ENCODE measurements at places on chromosomes 5 and 9.

DNA sequence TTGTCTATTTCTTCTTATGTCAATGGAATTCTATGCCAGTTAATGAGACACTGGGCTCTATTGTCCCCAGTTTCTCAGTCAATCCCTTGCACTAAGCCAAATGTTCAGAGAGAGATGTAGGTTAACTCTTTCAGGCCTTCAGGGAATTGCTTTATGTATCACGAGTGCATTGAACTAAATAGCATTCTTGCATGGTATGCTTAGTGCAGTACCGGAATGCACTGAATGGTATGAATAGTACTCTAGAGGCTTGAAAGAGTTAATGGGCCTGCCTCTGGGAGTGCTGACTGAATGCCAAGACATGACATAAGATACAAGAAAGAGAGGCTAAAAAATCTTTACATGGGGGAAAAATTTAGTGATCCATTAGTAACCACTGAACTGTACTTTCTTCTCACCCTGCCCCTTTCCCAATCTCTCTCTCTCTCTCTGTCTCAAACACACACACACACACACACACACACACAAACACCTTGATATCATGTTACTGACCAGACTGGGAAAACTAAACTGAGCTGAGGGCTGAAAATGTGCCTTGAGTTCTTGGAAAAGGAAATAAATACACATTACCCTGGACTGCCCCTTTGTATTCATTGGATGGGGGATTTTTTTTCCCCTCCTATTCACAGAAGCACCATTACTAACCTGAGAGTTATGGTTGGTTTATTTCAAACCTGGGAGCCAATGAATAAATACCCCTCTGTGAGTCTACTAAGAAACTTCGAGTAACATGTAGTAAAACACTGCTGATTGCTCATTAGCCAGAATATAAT, 35.4 kb upstream of the TMC1 start:
- no peak for DNase-seq

GRCh38 chr5:75681125-75681830, 36.0 kb downstream of the POC5 start:
- DNase-seq, result no peak

DNA sequence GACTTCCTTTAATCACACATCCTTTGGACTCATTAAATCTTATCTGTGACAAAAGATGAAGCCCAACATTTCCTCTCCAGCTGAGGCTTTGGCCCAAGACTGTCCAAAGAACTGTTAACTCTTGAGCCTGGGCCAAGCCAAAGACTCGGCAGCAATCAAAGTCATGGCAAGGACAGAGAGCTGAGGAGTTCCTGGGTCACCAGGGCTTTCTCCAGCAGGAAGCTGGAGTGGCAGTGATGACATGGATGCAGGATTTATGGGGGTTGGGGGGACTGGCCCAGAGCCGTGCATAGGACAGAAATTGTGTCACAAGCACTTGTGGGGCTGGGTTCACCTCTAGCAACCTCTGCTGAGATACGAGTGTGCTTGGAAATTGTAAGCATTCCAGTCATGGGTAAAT, 440.3 kb downstream of the PLK2 start:
- no peak for DNase-seq

GRCh38 chr5:6772886-6773285, 59.7 kb downstream of the TENT4A start:
- DNase-seq, result no peak

DNA sequence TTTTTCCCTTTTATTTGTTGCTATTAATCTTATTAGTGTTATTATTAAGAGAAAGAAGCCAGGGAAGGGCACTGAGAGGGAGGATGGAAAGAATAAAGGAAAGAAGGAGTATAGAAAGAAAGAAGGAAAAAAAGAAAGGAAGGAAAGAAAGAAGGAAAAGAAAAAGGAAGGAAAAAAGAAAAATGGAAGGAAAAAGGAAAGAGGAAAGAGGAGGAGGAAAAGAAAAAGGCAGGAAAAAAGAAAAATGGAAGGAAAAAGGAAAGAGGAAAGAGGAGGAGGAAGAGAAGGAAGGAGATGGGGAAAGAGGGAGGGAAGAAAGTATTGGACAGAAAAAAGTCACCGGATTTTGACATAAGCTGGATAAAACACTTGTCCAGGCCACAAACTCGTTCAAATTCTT, 47.8 kb downstream of the ANXA1 start:
- DNase-seq, result no peak

GRCh38 chr5:122351416-122352157, 39.5 kb downstream of the SNCAIP start:
- DNase-seq, result no peak

DNA sequence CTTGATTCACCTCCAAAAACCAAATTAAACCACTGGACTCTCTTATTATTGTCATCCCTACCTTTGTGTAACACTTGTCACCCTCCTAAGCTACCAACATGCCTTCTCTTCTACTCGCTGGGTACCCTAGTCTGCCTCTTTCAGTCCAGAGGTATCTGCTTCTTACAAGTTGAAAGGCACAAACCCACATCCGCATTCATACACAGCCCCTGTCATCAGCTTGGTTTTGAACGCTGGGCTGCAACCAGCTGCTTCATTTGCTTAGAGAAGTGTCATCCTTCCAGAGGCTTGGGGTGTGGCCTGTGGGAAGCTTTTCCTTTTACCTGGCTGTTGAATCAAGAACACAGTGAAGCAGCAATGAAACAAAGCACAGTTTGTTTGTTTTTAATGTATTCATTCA, 138.8 kb upstream of the WWC1 start:
- DNase-seq, result no peak

DNA sequence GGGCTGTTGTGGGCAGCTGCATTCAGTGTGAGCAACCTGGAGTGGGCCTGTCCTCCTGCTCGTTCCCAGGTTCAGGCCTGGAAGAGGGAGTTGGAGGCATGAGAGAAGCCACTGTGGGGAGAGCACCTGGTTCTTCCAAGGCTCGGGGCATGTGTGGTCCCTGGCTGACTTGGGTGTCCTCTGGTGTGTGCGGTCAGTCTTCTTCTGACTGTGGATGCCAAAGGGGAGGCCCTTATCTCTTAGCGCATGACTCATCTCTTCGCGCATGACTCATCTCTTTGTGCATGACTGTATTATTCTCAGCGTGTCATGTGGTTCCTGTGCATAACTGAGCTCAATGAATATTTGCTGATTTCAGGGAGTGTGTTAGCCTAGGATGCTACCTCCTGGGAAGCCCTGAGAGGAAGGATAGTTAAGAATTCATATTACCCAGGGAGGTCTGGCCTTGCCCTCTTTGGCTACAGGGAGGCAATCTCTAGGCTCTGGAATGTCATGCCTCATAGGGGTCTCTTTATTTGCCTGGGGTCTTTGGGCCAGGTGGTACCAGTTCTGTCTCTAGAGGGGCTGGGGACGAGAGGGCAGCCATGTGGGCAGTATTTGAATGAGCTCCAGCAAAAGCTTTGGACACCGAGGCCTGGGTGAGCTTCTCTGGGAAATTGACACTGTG, 188.7 kb downstream of the HSPA4 start:
- no peak for DNase-seq

GRCh38 chr9:136739509-136739908, 3.2 kb downstream of the LCN10 start:
- DNase-seq, result no peak

GRCh38 chr5:56685503-56686217, 129.7 kb upstream of the MAP3K1 start:
- DNase-seq, result no peak

DNA sequence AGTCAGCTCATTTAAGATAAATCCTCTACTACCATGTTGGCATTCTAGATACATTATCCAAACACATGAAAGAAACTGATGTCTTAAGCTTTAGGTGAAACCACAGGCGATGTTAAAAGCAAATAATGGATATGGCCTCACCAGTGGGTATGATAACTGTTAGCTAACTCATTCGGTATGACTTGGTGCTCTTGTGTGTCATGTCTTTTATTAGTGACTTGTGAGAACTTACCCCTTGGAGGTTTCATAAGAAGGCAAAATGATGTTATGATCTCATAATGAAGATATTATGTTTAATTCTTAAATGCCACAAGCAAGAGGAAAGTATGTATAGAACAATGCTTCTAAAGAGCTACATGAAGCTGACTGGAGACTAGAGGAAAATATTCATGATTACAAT, 1227.0 kb downstream of the EFNA5 start:
- no peak for DNase-seq

DNA sequence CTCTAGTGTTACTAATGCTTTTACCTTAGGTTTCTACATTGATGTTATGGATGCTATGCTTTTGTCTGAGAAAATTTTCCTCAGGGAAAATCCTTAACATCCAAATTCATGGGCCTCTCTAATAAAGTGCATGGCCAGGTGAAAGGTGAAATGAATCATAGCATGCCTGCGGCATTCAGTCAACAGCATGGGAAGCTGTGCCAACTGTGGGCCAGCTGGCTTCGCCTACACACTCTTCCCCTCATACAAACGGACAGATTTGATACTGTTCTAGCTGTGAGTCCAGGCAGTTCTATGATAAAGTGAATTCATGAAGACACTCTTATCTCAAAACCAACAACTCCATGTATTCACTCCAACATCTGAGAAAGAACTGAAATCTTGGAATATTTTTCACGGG, 374.1 kb downstream of the PLK2 start:
- DNase-seq, result no peak

DNA sequence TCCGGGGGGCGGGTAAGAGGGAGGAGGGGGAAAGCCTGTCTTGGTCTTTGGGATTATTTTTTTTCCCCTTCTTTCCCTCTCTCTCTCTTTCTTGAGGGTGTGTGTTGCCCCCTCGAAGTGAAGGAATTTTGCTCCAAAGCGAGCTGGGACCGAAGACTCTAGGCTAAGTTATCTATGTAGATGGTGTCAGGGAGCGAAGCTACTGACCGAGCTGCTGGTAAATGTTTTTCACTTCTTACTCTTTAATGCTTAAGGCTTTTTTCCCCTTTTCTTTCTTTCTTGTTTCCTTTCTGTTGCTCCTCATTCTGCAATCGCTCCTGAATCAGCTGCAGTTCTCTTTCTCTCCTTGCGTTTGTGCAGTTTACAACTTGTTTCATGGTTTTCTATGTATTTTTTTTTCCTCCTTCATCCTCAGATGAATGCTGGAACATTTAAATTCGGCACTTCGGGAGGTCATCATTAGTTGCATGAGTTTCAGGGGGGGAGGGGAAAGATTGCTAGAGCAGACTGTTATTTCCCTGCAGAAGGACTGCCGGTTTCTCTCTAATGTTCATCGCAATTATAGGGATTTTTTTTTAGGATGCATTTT, 1312.0 kb upstream of the WWC1 start:
- no peak for DNase-seq

DNA sequence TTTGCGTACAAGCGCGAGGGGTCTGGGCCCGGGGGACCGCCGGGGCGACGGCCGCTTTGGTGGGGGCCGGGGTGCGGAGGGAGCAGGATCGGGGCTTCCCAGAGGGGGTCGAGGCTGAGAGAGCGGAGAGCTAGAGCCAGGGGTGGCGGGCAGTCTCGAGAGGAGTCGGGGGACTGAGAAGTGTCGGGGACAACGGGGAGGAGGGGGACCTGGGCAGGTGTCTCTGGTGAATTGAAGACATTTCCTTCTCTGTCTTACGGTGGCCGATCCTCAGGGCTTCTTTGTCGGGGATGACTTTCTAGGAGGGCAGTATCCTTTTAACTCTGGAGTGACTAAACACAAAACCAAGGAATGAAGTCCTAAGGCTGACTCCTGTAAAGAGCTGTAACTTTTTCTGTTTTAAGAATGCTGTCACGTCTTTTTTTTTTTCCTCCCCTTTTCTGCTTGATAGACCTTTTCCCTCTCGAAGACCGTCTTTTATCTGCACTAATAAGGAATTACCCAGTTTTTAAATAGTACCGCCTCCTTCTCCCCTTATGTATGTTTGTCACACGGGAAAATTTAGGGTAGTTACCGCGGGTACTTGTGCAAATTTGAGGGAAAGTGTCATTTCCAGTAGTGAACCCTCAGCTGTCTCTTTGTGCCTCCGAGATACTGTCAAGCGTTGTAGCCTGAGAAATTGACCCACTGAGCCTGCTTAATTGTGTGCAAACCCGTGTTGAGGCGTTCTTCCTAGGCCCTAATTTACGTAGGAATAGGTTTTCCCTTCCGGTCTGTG, 822 bp downstream of the DENND4C start:
- no peak for DNase-seq

- no peak for DNase-seq
Observed at GRCh38 chr5:11642438-11642837, 261.8 kb downstream of the CTNND2 start.

DNA sequence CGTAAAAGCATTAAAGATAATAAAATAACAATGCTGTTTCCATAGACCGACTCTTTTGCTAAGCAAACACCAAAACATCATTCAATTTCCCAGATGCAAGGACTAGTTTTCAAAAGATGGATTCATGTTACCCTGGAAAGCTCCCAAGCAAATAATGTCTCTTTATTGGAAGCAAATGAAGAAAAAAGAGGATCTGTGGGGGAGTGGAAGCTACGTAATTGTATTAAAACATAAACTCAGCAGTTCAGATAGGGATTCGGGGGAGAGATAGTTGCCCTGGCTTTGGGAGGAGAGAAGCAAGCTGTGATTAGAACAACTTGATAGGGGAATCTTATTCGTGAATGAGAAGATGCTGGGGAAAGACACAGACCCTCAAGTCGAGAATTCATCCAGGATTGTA, 491.0 kb upstream of the CLINT1 start:
- DNase-seq, result no peak

GRCh38 chr9:8207596-8207995, 408.0 kb upstream of the DMAC1 start:
- DNase-seq, result no peak

- no peak for DNase-seq
Observed at GRCh38 chr5:154081246-154081645, 42.5 kb downstream of the MFAP3 start.

- DNase-seq, result no peak
Observed at GRCh38 chr9:76191493-76191892, 202.7 kb downstream of the RFK start.

DNA sequence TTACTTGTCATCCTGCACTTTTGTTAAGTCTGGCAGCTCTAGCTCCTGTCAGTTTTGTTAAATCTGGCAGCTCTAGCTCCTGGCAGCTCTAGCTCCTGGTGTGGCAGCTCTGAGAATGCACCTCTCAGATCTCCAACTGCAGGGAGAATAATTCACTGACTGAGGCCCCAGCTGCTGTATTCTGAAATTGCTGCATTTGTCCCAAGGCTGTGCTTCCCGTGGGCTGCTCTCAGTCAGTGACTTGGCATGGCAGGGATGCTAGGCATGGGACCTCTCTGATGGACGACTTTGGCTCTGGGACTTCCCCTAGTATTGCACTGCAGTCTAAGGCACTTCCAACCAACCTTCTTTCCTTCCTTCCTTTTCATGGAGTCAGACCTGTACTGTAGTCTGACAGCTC, 475.7 kb downstream of the CCDC171 start:
- DNase-seq, result no peak

DNA sequence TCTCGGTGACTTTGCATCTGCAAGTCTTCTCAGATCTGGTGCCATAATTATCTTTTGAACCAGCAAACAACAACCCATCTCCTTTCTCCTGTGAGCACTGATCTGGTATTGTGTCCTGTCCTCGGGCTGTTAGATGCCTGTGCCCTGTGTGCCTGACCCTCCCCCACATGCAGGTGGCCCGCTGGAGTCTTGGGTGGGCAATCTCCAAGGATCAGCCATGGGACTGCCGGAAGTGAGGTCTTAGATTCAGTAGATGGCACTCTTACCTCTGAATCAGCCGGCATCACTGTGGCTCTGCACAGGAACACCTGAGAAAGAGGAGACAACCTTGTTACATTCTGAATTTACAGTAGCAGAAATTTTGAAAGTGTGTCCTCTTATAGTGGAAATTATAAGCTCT, 172.4 kb downstream of the IRX2 start:
- DNase-seq, result no peak

All from stimulated activated naive B cell treated with anti-CD40 and anti-IgM and Interleukin-4, amounts not matched to agents 10 μg/mL and 1 μg/mL and 100 μg/mL, for 72 hours (primary cell).